Upper lobe of right lung (tissue), 1 donor: ENCODE measurements at places on chromosomes 6 and 20. TPM values are rescaled to one million over a fixed set of nuclear protein-coding genes. Genes with fewer than 3 reads are reported as not detected.

Gene SIRPG
- 0.81 TPM for total RNA-seq

Gene BPIFB2
- total RNA-seq, result not detected

Gene TSHZ2
- 5.2 TPM for total RNA-seq

Gene DLL1
- 14.6 TPM for total RNA-seq

Gene REM1
- total RNA-seq, result 4.0 TPM

Gene MAVS
- 41.5 TPM for total RNA-seq

Gene OOEP
- 1.2 TPM for total RNA-seq

Gene SNX3
- 179 TPM for total RNA-seq

GRCh38 chr6:66605011-66605410 is 898.0 kb upstream of the EYS start:
- H3K4me1 ChIP-seq, result no peaks in the 10 kb centered on the region
- no peaks in the 10 kb centered on the region for H3K36me3 ChIP-seq
- H3K4me3 ChIP-seq, result no peak overlapping the region
- no peaks in the 10 kb centered on the region for H3K27me3 ChIP-seq

DNA sequence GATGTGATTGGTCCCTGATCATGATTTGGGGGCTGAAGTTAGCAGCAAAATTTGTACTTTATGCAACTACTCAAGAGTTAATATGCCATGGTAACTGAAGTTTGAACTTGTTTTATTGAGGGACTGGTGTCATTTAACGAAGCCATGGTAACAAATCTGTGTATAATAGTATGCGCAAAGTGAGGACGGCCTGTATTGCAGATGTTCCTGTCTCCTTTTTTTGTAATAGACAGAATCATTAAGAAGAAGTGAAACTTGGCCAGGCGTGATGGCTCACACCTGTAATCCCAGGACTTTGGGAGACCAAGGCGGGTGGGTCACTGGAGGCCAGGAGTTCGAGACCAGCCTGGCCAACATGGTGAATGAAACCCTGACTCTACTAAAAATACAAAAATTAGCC is 22.3 kb downstream of the RPRD1B start:
- no peak overlapping the region for H3K27ac ChIP-seq
- no peaks in the 10 kb centered on the region for H3K27me3 ChIP-seq
- peaks cover 20% of the 10 kb centered on the region for H3K4me1 ChIP-seq
- DNase-seq, result no peak

DNA sequence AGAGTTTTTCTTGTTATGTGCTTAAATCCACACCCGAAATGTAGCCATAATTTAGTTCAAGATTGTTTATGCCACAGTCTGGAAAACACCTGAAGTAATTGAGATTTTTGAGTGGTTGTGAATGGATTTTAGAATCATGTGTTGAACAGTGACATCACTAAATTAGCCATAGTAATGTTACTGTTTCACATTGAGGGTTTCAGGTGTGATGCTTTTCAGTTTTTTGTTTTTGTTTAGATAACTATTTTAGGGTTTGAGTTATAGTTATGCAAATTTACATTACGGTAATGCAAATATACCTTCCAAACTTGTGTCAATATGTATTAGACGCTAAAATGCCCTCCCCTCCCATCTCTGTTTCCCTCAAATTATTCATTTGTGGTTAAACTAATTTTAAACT is 22.9 kb downstream of the QKI start:
- no peak overlapping the region for H3K27ac ChIP-seq
- no peak overlapping the region for H3K4me3 ChIP-seq
- H3K4me1 ChIP-seq, result peaks cover 59% of the 10 kb centered on the region
- H3K27me3 ChIP-seq, result no peaks in the 10 kb centered on the region
- H3K36me3 ChIP-seq, result no peaks in the 10 kb centered on the region

DNA sequence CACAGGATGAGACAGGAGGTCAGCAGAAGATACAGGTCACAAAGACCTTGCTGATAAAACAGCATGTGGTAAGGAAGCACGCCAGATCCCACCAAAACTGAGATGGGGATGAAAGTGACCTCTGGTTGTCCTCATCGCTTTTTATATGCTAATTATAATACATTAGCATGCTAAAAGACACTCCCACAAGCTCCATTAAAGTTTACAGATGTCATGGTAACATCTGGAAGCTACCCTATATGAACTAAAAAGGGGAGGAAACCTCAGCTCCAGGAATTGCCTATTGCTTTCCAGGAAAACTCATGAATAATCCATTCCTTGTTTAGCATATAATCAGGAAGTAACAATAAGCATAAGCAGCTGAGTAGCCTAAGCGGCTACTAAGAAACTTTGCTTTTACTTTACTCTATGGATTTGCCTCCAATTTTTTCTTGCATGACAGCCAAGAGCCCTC is 8.4 kb upstream of the RIN2 start:
- peaks cover 12% of the 10 kb centered on the region for H3K4me1 ChIP-seq
- H3K4me3 ChIP-seq, result no peak overlapping the region
- no peaks in the 10 kb centered on the region for H3K36me3 ChIP-seq
- no peak for DNase-seq

DNA sequence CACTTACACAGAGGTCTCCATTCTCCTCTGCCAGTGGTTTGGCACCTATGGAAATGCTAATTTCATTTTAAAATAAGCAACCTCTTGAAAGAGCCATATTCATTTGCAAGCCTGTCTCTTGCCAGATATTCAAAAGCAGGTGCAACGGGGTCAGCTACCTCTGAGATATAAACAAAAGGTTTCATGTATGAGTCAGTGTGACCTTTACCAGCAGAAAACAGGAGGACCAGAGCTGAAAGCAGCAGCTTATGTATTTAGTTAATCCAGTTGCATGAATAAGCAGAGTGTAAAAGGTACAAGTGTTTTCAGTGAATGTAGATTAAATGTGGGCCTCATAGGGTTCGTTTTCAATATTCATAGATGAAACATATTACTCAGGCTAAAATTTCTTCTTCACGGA is 56.0 kb downstream of the TENT5A start:
- DNase-seq, result no peak
- H3K27me3 ChIP-seq, result no peaks in the 10 kb centered on the region
- H3K27ac ChIP-seq, result no peak overlapping the region
- no peaks in the 10 kb centered on the region for H3K36me3 ChIP-seq
- H3K4me1 ChIP-seq, result no peaks in the 10 kb centered on the region

DNA sequence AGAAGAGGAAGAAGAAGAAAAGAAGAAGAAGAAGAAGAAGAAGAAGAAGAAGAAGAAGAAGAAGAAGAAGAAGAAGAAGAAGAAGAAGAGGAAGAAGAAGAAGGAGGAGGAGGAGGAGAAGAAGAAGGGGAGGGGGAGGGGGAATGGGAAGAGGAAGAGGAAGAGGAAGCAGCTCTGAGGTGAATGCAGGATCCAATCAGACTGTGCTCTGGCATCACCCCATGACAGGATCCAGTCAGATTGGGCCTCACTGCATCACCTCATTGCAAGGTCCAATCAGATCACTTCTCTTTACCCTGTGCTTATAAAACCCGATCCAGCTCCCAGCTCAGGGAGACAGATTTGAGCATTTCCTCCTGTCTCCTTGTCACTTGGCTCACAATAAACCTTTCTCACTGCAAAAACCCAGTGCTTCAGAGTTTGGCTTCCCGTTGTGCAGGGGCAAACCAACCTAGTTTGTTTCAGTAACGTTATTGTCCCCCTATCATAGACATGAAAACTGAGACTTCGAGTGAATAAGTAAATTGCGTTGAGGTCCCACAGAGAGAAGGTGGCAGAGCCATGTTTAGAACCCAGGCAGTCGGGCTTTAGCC is 28.6 kb upstream of the YWHAB start:
- H3K4me3 ChIP-seq, result no peak overlapping the region
- H3K4me1 ChIP-seq, result no peaks in the 10 kb centered on the region
- H3K27ac ChIP-seq, result no peak overlapping the region
- DNase-seq, result no peak

DNA sequence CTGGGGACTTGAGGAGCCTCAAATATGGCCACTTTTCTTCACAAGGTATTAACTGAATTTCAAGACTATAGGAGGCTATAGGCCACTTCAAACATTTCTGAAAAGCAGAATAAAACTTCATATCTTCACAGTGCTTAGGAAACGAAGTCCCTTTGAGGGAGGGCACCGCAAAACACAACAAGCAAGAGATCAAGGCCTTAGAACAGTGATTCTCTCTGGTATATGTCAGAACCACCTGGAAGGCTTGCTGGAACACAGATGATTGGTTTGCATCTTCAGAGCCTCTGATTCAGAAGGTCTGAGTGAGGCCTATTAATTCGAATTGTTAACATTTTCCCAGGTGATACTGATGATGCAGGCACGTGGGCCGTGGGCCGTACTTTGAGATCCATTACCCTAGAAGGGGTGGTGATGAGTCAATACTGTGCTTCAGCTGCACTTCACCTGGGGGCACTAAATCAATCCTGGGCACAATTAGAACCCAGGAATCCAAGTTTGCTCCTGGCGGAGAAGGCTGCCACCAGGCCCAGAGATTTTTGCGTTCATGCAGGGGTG is 10.7 kb downstream of the SUN5 start:
- no peaks in the 10 kb centered on the region for H3K36me3 ChIP-seq
- DNase-seq, result no peak
- no peak overlapping the region for H3K4me3 ChIP-seq
- no peaks in the 10 kb centered on the region for H3K27me3 ChIP-seq

DNA sequence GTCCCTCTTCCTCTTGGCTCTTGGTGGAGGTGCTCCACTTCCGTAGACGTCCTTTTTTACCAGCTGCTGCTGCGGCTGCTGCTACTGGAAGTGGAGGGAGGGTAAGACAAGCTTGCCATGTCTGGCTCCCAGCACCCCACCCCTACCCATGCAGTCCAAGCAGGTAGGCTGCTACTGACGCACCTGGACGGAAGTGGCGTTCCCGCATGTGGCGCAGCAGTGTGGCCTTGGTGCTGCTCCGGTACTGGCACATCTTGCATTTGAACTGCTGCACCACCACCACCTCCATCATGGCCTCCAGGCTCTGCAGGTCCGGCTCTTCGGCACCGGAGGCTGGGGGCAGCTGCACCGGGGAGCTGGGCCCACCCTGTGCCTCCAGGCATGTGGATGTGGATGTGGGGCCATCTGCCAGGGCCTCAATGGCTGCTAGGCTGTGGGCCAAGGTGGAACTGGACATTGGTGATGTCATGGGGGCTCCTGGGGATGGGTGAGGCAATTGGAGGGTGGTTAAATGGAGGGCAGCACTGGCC is 4.4 kb downstream of the ZNF335 start:
- H3K27me3 ChIP-seq, result no peaks in the 10 kb centered on the region
- no peak overlapping the region for H3K27ac ChIP-seq
- DNase-seq, result peak; percentile 59
- no peak overlapping the region for H3K4me3 ChIP-seq
- H3K4me1 ChIP-seq, result peaks cover 16% of the 10 kb centered on the region

- no peak overlapping the region for H3K4me3 ChIP-seq
- H3K4me1 ChIP-seq, result no peaks in the 10 kb centered on the region
- no peak for DNase-seq
- H3K27me3 ChIP-seq, result no peaks in the 10 kb centered on the region
- no peak overlapping the region for H3K27ac ChIP-seq
These were observed 39.8 kb upstream of the MMS22L start for GRCh38 chr6:97322811-97323210.

- no peaks in the 10 kb centered on the region for H3K27me3 ChIP-seq
- no peak overlapping the region for H3K27ac ChIP-seq
- no peak for DNase-seq
- H3K4me3 ChIP-seq, result no peak overlapping the region
- H3K36me3 ChIP-seq, result no peaks in the 10 kb centered on the region
- no peaks in the 10 kb centered on the region for H3K4me1 ChIP-seq
These were observed 440.2 kb downstream of the TBC1D32 start for GRCh38 chr6:120894077-120894476.

DNA sequence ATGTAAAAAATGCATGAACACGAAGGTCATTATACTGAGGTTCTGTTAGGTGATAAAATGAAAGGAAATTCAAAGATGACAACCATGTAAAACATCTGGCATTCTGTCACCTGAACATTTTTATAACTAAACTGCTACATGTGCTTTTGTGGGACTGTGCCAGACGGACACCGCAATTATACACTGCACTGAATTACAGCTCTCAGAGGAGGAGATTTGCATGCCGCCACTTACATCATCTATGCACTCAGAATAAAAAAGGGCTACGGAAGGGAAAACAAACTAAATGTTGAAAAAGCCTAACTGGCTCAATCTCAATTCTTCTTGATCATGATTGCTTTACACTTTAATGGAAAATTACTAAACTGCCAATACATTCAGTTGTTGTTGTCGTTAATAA is 614.0 kb upstream of the EYS start:
- H3K36me3 ChIP-seq, result no peaks in the 10 kb centered on the region
- DNase-seq, result no peak
- no peak overlapping the region for H3K4me3 ChIP-seq
- no peaks in the 10 kb centered on the region for H3K27me3 ChIP-seq
- no peaks in the 10 kb centered on the region for H3K4me1 ChIP-seq
- H3K27ac ChIP-seq, result no peak overlapping the region

DNA sequence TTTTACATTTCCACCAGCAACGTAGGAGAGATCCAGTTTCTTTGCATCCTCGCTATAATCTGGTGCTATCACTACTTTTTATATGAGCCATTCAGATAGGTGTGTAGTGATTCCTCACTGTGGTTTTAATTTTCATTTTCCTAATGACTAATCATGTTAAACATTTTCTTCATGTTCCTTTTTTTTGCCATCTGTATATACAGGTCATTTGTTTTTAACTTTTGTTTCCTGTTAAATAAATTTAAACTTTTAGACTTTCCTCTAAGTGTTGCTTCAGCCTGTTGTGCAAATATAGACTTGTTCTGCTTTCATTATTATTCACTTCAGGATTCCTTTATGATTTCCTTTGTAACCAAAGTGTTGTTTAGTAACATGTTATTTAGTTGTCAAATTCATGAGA is 697.4 kb downstream of the PTPRT start:
- H3K36me3 ChIP-seq, result no peaks in the 10 kb centered on the region
- DNase-seq, result no peak
- no peaks in the 10 kb centered on the region for H3K4me1 ChIP-seq
- no peak overlapping the region for H3K27ac ChIP-seq
- H3K27me3 ChIP-seq, result no peaks in the 10 kb centered on the region

GRCh38 chr6:85137865-85138264 is 312.0 kb upstream of the NT5E start:
- no peak for DNase-seq
- no peaks in the 10 kb centered on the region for H3K4me1 ChIP-seq
- no peaks in the 10 kb centered on the region for H3K36me3 ChIP-seq
- H3K27me3 ChIP-seq, result no peaks in the 10 kb centered on the region

GRCh38 chr6:77587963-77588362 is 64.9 kb upstream of the MEI4 start:
- H3K36me3 ChIP-seq, result no peaks in the 10 kb centered on the region
- H3K4me1 ChIP-seq, result no peaks in the 10 kb centered on the region
- no peak for DNase-seq
- no peaks in the 10 kb centered on the region for H3K27me3 ChIP-seq
- no peak overlapping the region for H3K4me3 ChIP-seq
- no peak overlapping the region for H3K27ac ChIP-seq

DNA sequence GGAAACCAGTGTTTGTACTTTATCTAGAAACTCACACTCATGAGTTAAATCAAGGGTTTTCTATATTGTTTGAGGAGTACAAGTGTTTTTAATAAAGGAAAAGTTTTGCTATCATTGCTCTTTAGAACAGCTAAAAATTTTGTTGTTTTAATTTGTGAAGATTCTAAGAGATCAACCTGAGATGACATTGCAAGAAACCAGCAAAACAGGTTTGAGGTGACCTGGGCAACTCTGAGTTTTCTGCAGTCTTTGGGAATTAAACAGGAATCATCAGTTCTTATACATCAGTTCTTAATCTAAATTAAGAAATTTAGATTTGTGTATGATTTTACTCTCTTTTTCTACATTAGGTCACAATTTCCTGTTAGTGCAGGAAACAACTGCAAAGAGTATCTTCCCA is 114.5 kb downstream of the JAG1 start:
- H3K4me3 ChIP-seq, result no peak overlapping the region
- no peaks in the 10 kb centered on the region for H3K4me1 ChIP-seq
- no peak overlapping the region for H3K27ac ChIP-seq
- no peaks in the 10 kb centered on the region for H3K27me3 ChIP-seq
- no peaks in the 10 kb centered on the region for H3K36me3 ChIP-seq
